ENCODE measurements at places on chromosomes 3 and 15.

GRCh38 chr15:86432861-86433260, 353.2 kb downstream of the AGBL1 start:
- no peak for DNase-seq

GRCh38 chr15:70121624-70122302, 24.0 kb upstream of the TLE3 start:
- peak; percentile 73 for DNase-seq

DNA sequence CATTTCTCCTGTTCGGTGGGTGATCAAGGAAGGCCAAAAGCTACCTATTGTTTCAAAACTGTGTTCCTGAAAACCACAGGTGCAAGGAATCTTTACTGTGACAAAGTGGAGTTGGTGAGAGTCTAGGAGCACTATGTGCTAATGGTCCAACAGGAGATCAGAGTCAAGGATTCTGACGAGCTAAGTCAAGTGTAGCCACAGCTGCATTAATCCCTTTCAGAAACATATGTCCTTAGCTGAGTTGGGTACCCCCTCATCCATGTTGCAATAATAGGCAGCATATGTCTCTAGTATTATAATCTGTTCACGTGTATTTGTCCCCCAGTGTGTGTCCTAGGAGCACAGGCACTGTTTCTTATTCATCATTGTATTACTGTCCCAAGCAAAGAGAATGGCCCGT, 1.7 kb downstream of the VPS39 start:
- no peak for DNase-seq

- DNase-seq: no peak
These were observed 739.9 kb upstream of the NR2F2 start for GRCh38 chr15:95590533-95591044.

DNA sequence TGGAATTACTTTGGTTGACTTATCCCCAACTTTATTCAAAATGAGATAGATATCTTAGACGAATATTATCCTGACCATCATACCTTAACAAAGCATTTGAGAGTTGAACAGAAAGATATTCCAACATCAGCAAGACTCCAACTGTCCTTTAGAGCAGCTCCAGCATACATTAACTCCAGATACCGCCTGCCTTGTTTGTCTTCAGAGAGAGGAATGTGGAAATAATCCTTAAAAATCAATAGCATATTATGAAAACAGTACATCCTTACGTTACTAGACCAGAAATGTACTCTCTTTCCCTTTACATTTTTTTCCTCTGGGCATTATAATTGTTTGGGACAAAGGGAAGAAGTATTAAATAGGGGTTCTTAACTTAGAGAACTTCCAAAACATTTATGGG, 1.7 kb downstream of the ANKUB1 start:
- DNase-seq: no peak

GRCh38 chr15:73879426-73879825, 6.1 kb downstream of the TBC1D21 start:
- no peak for DNase-seq

DNA sequence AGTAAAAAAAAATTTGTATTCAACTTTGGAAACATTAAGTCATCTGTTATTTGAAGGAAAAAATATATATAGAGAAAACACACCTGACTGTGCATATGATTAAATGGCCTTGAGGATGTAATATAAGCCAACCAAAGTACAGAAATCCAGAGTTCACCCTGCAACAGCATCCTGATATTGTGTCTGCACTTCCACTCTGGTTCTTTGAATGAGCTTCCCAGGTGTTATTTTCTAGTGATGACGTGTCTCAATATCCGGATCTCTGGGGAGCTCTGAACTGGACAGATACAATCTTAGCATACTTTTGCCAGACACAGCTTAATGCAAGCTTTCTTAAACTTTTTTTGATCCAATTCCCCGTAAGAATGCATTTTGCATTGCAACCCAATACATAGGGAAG, 19.5 kb upstream of the PIK3CB start:
- no peak for DNase-seq

DNA sequence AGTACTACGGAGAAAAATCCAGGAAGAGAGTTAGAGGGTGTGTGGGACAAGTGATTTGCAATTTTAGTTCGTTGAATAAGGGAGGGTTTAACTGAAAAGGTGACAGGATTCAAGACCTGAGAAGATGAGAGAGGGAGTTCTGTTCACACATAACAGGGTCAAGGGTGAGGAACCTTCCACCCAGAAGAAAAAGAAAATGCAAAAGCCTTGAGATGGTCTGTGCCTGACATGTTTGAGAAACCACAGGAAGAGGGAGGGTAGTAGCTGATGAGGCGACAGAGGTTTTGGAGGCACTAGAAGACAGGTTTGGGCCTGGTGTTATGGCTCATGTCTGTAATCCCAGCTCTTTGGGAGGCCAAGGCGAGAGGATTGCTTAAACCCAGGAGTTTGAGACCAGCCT, 591 bp upstream of the SLC25A20 start:
- no peak for DNase-seq

GRCh38 chr3:190120269-190121060, at the start of gene P3H2:
Gene P3H2 (minus strand): TSS chr3:190120897. CDS start chr3:190120731, 166 bp downstream.
- peak; percentile 87 for DNase-seq

- no peak for DNase-seq
These were observed 130.1 kb downstream of the EDEM1 start for GRCh38 chr3:5317557-5317956.

- no peak for DNase-seq
These were observed 554.8 kb upstream of the CBLB start for GRCh38 chr3:106423321-106424225.

DNA sequence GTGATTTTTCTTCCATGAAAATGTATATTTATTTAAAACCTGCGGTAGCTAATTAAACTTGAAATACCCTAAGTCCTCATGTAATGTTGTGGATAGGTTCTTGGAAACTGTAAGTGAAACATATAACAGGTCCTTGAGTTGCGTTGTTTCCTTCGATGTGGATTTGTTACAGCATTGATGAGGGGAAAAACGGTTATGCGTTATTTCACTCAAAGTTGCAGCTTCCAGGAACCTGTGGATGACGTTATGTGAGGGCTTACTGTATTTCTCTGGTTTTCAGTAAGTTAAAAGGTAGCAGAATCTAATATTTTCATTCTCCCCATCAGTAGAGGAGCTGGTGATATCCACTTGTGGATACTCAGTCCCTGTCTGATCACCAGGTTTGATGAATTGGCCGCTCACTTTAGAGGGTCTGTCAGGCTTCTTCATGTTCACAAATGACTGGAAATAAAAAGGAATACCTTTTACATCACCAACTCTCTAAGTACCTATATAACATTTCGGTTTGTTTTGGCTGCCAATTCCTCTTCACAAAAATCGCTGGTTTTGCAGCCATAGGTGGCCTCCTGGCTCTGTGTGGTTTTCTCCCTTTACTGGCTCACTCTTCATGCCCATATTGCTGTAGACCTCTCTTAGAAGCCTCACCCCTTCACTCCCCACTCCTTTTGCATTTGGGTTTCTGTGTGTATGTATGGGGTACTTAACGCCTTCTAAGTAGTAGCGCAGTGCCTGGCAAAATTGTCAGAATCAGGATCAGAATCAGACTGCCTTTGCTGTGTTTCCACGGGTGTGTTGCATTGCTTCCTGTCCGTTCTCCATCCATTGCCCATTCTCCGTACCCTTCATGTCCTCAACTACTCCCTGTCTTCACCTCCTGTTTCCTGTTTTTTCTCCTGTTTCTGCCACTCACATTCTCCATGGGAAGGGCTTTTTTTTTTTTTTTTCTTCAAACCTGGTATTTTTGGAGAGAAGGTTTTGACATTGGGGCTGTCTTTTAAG, 112.6 kb downstream of the FNDC3B start:
- DNase-seq: no peak

Data from brain microvascular endothelial cell (primary cell).